Activated CD4-positive, alpha-beta T cell treated with anti-CD3 and anti-CD28 coated beads, Interleukin-2, amount 50 U/mL, for 16 hours (primary cell): ENCODE measurements at places on chromosomes 6 and 20.
A peak's percentile ranks its signal among the peaks of the same experiment; 100 is the strongest.

DNA sequence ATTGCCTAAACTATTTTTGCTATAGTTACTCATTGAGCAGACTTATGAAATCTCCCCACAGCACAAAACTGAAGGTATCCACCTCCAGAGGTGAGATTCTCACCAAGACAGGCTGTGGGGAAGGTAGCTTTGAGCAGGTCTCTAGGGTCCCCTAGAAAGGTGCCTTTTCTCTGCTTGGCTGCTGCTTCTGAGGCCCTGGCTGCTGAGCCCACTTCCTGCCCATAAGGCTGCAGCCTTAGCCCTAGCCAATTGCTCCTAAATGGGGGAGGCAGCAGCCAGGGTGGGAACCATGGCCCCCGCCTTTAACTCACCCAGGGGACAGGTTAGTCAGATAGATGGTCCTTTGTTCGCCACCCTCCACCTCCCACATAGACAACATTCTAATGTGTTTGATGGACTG is 3.6 kb downstream of the NT5E start:
- no peak for DNase-seq

- no peak for DNase-seq
Measured at GRCh38 chr6:12339022-12339421, 48.9 kb downstream of the EDN1 start.

DNA sequence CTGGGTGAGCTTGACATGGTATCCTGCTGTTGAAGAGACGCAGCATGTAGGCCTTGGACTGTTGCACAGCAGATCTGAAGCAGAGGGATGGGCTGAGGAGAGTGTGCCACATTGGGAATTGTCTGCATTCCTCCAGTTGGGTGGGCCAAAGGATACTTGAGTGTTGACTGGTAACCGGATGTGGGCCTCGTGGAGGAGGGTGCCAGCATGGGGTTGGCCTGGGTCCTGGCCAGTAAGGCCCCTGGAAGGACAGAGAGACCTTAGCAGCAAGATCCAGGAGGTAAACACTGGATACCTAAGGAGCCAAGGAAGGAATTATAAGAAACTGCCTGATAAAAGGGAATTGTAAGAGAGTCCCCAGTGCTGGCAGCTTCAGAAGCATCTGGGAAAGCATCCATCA is 76.9 kb downstream of the FIG4 start:
- no peak for DNase-seq

DNA sequence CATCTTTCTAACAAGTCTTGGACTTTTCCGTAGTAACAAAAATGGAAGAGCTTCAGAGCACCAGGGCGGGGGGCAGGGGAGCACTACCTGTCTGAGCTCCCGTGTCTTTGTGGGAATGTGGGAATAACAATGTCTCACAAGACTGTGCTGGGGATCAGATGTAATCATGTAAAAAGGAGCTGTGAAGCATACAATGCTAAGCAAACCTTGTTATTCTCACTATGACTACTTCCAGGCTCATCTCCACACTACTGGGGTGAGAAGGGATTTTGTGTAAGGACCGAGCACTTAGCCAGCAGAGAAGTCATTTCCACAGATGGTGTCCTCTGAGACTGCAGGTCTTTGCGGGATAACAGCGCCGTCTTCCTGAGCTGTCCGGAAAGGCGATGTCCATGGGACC is 27.1 kb downstream of the PRR18 start:
- no peak for DNase-seq

DNA sequence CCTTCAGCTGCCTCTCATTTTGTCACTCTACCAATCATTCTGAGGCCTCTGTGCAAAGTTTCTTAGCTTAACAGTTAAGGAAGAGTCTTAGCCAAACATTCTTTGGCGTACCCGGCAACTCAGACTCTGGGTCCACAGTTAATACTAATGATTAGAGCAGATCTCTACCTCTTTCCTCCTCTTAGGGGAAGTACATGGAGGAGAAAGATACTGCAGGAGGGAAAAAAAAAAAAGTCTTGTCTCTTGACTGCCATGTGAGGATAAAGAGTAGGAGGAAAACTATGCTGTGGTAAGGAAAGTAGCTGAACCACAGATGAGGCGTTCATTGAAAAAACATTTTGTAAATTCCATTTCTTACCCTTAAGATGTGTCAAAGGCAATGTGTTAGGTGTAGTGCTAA is 44.0 kb upstream of the MARCKS start:
- no peak for DNase-seq

DNA sequence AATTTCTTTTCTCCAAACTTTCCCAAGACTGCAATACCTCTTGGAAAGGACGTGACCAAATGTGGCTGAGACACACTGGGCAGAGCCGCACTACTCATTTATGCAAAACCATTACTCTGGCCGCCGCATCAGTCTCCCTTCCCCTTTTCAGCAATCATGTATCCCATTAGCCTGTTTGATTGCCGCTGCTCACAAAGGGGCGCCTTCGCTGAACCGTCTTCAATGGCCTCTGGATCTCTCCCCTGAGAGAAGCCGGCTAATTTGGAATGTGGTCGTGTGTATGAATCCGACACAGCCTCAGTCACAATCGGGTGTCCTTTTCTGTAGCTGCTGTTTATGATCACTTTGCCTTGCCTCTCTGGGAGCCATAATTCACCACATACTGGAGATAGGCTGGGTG is 361.1 kb downstream of the ZFAND3 start:
- DNase-seq = no peak

- no peak for DNase-seq
Measured at GRCh38 chr6:83518816-83519480, 6.6 kb downstream of the PRSS35 start.

DNA sequence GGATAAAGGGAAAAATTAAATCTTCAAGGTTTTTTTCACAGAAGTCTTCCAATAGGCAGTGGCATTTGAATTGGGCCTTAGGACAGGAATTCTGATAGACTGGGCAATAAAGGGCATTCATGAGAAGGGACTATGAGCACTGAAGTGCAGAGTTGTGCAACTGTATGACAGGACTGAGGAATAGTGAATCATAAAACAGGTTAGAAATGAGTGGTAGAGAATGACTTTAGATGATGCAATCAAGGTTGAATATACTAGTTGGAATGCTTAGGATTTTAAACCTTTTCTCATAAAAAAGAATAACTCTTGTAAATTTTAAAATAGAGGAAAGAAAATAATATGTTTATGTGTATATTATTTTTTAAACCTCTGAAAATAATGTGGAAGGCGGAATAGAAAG is 944.7 kb downstream of the PHF3 start:
- no peak for DNase-seq

DNA sequence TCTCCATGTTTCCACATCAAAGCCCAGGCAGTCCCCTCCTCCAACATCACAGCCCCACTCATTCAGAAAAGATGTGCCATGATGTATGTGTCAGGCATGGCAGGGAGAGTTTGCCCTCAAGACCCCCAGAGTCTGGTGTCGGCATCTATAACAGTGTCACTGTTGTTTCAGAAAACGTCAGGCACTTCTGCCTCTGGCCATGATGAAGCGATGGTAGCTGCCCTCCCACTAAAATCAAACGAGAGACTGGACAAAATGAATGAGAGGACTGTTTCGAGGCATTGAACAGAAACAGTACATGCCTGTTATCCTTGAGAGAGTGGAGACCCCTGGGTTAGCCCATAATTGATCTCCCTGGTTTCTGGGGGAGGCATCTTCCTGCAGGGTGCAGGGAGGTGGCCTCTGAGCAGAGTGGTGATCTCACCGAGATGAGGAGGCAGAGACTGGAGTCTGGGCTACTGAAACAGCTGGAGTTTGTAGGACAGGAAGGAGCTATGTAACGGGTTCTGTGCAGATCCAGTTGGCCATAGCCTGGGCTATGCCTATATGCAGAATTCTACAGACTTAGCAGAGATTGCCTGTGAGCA is 144.5 kb downstream of the SYCP2 start:
- no peak for DNase-seq

GRCh38 chr6:138622967-138623366 is 123.7 kb upstream of the NHSL1 start:
- DNase-seq = no peak

GRCh38 chr6:41477572-41477971 is 68.6 kb upstream of the FOXP4 start:
- DNase-seq = no peak

- DNase-seq = no peak
Measured at GRCh38 chr6:112806163-112806865, 459.2 kb downstream of the RFPL4B start.

- no peak for DNase-seq
Measured at GRCh38 chr20:63167026-63167917, 48.7 kb downstream of the YTHDF1 start.

DNA sequence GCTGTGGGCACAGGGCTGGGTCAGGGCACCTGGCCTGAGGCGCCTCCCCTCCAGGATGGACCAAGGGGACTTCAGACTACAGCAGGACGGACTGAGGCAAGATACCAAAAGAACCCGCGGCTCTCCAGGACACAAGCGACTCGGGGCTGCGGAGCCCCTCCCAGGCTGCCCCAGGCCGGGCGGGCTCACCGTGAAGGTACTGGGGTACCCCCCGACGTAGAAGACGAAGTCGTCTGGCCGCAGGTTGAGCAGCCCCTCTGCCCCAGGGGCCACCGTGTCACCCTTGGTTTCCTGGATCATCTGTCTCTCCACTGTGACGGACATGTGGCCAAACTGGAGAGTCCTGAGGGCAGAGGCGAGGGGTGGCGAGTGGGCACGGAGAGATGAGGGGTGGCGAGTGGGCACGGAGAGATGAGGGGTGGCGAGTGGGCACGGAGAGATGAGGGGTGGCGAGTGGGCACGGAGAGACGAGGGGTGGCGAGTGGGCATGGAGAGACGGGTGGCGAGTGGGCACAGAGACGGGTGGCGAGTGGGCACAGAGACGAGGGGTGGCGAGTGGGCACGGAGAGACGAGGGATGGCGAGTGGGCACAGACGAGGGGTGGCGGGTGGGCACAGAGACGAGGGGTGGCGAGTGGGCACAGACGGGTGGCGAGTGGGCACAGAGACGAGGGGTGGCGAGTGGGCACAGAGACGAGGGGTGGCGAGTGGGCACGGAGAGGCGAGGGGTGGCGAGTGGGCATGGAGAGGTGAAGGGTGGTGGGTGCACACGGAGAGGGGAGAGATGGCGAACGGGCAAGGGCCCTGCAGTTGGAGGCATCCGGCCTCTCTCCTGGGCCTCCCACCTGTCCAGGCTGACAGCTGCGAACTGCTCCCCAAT is 10.9 kb downstream of the ADRM1 start:
- DNase-seq = no peak

DNA sequence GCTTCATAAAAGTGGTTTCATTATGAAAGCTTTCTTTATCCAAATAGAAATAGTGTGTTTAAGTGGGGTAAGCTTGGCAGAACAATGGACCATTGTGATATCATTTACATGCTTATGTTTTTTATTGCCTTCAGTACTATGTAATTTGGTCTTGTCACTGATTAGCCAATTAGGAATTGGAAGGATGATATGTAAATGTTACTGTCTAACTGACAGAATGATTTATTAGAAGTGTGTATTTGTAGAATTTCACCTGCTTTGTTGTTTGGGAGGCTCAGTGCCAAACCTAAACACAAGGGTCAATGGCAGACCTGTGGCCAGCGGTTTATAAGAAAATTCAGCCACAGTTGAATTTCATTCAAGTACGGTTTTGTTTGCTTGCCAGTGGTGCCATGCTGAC is 39.0 kb downstream of the AIG1 start:
- DNase-seq = no peak

GRCh38 chr6:35177596-35177995 is 36.2 kb upstream of the SCUBE3 start:
- DNase-seq = no peak

- no peak for DNase-seq
Measured at GRCh38 chr20:24245094-24245493, 224.3 kb upstream of the SYNDIG1 start.

GRCh38 chr20:47950124-47950912 is 165.0 kb upstream of the SULF2 start:
- DNase-seq = no peak

GRCh38 chr20:60302875-60303274 is 344.7 kb downstream of the CDH26 start:
- DNase-seq = no peak

DNA sequence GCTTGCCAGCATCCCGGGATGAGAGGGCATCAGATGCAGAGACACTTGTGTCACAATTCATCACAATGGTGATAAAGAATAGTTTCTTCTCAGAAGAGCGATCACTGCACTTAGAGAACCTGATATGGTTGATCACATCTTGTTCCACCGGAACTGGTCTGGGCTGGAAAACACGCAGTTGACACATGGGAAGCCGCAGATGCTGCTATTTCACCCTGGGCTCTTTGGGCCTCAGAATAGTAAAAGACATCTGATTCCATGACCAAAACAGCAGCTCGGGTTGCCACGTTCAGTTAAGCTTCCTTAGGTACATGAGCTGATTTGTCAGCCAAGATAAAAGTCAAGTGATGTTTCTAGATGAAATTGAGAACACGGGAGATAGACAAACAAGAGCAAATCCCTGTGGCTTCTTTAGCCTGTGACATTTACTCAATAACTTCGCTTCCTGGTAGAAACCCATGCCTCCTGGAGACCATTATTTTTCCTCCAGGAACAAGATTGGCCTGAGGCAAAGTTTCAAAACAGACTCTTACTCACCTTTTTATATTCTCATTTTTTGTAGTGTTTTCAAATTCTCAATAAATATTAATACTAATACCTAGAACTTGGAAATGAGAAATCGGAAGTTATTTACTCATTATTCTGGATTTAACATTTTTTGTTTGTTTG is 59.4 kb downstream of the TRMT6 start:
- no peak for DNase-seq

DNA sequence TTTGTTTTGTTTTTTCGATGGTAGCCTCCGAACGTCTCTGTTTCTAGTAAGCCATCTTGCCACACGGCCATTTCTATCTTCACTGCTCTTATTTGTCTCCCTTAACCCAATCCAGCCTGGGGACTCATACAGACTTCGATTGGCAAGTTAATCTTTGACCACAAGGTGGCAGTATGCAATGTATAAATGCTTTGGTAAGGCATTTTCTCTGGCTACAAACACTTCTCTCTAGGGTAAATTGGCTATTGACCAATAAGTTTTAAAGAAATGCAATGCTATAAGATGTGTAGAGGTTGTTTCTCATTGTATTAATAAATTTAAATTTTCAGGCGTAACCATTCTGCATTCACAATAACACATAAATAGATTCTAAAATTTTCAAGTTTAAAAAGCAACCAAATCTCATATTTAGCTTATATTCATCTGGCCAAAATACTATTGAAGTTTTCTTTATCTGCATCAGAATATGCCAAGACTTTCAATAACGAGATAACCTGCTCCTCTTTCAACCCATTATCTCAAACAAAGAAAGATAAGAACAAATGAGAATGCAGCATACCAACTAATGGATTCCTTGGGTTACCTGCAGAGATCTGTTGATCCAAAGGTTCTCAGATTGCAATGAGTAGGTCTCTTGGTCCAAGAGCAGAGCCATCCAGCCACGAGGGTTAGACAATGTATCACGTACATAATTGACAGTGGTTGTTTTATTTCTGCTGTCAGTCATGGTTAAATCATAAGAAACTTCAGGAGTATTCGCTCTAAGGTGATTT is 231.9 kb downstream of the PKHD1 start:
- DNase-seq = peak; percentile 53

- no peak for DNase-seq
Measured at GRCh38 chr6:48067886-48068277, 43.1 kb downstream of the PTCHD4 start.
